ENCODE measurements at places on chromosomes 1 and 21.

GRCh38 chr1:150056407-150056806 is 11.2 kb upstream of the VPS45 start:
- no peak for DNase-seq

DNA sequence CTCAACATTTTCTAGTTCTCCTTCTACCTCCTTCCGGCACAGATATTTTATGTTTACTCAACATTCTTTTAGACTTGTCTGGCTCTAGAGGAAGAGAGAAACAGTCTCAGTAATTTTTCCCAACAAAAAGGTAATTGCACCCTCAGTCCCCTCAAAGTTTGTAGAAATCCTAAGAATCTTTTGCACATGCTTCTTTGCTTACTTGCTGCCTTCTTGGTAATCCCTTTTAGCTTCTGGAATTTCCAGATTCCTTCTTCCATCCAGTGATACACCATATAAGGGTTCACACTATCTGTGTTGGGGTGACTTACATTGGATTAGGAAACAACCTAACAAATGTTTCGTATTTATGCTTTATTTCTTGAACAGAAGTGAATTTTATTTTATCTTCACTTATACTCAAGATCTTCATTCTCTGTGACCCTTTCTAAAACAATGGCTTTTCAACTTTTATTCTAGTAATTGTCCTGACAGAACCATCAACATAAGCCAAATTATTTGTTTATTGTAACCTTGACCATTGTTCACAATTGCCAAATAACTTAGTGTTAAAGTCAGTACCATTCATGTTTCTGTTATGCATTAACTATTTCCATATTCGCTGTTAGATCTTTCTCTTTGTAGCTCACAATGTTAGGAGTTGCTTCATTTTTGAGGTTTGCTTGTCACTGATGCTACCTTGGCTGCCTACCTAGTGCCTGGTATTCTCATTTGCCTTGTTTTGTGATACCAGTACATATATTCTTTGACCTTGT is 238.1 kb downstream of the HMCN1 start:
- no peak for DNase-seq

DNA sequence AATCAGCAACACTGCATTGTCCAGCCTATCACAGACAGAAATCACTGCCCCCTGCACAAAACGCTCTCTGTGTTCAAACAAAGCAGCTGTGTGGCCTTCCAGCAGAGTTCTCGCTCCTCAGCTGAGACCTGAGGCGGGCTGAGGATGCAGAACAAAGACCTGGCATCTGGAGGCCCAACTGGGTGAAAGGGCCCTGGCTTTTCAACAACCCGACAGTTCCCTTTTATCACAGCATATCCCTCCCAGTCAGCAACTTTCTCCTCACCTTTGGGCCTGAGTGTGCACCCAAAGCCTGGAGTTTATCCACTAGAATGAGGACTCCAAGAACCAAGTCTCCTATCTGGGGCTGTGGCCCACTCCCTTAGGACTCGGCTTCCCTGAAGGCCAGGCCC is 42.6 kb upstream of the A3GALT2 start:
- DNase-seq: no peak

DNA sequence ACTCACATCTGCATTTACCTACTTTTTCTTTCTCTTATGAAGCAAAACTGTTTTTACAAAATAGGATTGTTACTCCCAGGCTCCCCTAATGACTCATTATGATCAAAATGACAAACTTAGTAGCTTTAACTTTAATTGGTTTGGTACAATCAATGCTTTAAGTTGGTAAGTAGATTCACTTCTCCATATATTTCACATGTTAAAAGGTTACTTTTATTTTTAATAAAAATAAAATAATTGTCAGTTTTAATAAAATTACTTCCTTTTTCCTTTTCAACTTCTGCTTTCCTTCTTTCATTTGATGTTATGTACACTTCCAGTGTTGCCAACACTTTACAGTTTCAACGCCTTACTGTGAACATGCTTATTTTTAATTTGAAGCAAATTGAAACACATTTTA is 477.6 kb downstream of the SETD4 start:
- no peak for DNase-seq

DNA sequence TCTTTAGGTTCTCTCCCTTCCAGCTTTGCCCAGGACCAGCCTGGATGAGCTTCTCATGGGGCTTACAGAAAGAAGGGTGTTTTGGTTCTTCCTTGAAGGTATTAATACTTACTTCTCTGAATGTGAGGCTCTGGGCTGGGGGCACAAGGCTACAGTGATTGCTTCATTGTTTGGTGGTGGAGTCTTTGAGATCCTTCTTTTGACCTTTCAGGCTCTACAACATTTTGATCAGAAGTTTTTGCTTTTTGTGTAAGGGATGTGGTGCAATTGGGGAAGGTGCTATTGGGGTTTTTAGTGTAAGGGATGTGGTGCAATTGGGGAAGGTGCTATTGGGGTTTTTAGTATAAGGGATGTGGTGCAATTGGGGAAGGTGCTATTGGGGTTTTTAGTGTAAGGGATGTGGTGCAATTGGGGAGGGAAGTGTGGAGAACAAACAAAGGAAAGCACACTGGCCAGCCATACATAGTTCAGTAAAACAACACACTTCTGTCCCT is 103.6 kb upstream of the IVNS1ABP start:
- DNase-seq: no peak

GRCh38 chr1:244710474-244711062 is 57.6 kb downstream of the DESI2 start:
- DNase-seq: no peak

DNA sequence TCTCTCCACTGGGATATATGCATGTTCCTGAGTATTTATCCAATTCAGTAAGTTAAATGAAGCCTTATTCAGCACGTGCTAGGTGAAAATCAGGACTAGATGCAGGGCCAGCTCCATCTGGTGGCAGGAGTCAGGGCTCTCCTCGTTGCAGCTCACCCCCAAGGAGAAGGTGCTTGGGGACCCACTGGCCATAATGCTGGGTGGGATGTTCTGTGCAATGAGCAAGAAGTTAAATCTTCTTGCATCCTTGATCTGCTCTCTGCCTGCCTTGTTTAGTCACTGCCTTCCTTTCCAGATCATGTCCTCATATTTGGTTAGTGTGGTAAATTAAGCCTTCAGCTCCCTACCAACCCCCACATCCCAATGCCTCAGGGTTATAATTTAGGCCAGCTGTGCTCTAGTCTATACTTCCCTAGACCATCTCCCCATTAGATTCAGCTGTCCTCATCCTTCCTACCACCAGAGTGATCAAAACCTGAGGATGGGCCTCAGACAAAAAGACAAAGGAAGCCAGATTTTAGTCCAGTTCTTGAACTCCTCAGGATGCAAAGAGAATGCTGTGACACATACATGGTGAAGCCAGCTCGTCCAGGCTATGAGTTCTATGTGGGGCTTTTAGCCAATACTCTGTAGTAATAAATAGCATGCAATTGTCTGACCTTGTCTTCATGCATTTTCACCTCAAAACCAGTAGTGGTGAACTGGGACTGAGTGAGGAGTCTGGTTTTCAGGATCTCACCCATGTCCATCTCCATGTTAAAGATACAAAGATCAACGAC is 55.9 kb downstream of the SEC16B start:
- DNase-seq: no peak

DNA sequence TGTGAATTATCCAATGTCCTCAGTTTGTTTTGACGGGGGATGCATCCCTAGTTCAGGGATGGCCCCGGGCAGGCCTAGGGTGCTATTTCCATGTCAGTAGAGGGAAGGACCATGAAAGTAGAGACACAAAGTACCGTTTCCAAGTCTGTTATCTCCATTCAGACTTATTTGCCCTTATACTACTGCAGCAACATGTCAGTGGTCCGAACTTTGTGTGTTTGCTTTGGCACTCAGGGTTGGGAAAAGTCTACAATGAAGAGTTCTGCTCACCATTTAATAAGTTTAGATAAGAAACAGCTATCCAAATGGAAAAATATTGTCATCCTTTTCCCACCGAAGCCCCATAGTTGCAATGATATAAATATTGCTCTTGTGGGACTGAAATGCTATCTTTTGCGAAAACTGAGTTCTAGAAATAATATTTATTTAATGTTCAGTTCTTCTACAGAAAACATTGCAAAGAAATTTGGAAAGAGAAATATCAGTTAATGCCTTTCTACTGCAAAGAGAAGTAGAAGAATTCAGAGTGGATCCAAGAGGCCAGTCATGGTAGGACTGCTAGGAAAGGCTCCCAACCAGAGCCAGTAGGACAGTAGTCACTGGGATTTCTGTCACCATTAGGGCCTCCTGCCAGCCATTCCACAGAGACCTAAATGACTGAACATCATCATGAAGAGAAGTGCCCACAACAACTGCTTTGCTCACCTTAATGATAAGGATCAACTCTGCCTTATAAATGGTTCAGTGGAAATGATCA is 11.5 kb upstream of the AGT start:
- no peak for DNase-seq

Measured in NCI-H2029 treated with DMSO at 0.1 percent for 48 hours (cell line).